ENCODE measurements at places on chromosomes 2 and 18. TPM values are rescaled to one million over a fixed set of nuclear protein-coding genes. Genes with fewer than 3 reads are reported as not detected.

Gene IL1F10
- total RNA-seq, result not detected

Gene ZNF892
- 1.1 TPM for total RNA-seq

GRCh38 chr18:60676815-60677214 is 304.2 kb upstream of the MC4R start:
- DNase-seq, result no peak

- peak; percentile 91 for DNase-seq
Measured at GRCh38 chr2:100213595-100213994, 71.2 kb upstream of the AFF3 start.

DNA sequence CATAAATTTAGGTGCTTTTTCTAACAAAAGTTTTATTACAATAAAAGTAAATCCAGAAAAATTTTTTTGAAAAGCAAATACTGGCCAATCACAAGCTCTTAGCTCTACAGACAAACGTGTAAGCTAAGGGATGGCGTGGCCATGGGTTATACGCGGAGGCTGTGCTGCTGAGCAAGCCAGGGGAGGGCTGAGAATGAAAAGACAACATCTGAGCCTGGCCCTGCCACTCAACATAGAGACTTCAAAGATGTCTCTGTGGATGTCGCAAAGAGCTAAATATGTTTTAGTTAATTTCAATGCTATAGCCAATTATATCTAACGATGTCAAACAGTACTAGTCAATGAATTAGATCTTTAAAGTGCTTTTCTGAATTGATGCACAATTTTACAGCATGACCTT is 33.3 kb upstream of the NT5DC4 start:
- DNase-seq, result no peak

- no peak for DNase-seq
Measured at GRCh38 chr2:224523626-224524577, 61.3 kb downstream of the CUL3 start.
